ENCODE measurements at places on chromosomes 7 and 10. TPM values are rescaled to one million over a fixed set of nuclear protein-coding genes. Genes with fewer than 3 reads are reported as not detected.
A peak's percentile ranks its signal among the peaks of the same experiment; 100 is the strongest.

The TDRD1 gene
- not detected for total RNA-seq

The ASNS gene
- total RNA-seq: 39.4 TPM

The AMPH gene
- 3.9 TPM for total RNA-seq

The NPFFR1 gene
- total RNA-seq: not detected

The TMEM176A gene
- not detected for total RNA-seq

The PARD3 gene
- 37.5 TPM for total RNA-seq

GRCh38 chr7:87567052-87567451, 33.6 kb downstream of the ABCB1 start:
- peaks cover 1% of the 10 kb centered on the region for H3K4me1 ChIP-seq
- no peaks in the 10 kb centered on the region for H3K27me3 ChIP-seq

DNA sequence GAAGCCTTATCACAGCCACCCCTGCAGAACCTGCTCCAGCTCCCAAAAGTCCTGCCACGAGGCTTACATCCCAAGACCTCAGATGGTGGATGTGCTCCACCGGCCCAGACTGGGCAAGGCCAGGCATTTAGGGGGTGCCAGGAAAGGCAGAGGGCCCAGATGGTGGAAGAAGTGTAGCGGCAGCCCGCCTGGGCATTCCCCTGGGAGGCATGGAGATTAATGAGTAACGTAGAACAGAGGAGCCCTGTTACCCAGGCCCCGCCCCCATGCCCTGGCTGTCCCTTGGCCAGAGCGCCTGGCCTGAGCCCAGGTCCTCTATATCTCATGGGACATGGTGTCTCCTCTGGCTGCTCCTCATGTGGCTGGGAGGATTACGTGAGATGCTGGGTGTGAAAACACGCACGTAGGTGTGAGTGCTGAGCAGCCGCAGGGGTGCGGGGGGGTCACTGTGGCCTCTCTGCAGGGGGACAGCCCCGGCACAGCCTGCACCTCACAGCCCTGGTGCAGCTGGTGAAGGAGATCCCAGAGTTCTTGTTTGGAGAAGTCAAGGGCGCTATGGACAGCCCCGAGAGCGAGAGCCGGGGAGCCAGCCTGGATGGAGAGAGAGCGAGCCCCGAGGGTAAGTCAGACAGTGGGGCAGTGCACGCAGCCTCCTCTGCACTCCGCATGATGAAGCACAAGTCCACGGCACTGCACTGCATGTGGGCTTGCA, 52.9 kb downstream of the ZNF467 start:
- no peak for DNase-seq
- no peaks in the 10 kb centered on the region for H3K27me3 ChIP-seq
- H3K36me3 ChIP-seq: peaks cover 44% of the 10 kb centered on the region
- peaks cover 8% of the 10 kb centered on the region for H3K4me1 ChIP-seq
- no peak overlapping the region for H3K4me3 ChIP-seq

GRCh38 chr10:132404169-132404880, 7.3 kb downstream of the PWWP2B start:
- H3K36me3 ChIP-seq: peaks cover 18% of the 10 kb centered on the region
- no peak for DNase-seq
- H3K27ac ChIP-seq: no peak overlapping the region
- no peak overlapping the region for H3K4me3 ChIP-seq

GRCh38 chr7:135716677-135717238, 11.2 kb downstream of the SLC13A4 start:
- H3K27me3 ChIP-seq: no peaks in the 10 kb centered on the region
- peak; percentile 88 for DNase-seq
- no peak overlapping the region for H3K4me3 ChIP-seq
- H3K36me3 ChIP-seq: no peaks in the 10 kb centered on the region
- peaks cover 15% of the 10 kb centered on the region for H3K4me1 ChIP-seq
- no peak overlapping the region for H3K27ac ChIP-seq

DNA sequence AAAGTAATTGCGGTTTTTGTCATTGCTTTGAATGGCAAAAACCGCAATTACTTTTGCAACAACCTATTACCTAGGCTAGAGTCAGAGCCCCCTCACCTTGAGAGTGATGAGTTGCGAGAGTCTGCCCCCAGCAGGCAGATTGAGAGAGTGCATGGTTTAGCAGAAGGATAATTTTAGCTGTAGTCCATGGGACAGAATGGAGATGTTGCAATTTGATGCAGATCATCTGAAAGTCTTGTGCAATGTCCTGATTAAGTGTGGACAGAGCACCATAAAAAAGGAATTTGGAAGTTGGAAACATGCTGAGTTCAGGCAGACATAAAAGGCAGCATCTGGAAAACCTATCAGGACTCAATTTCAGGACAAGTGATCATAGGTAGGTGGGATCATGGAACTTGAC, 48.7 kb downstream of the GPR141 start:
- H3K27me3 ChIP-seq: no peaks in the 10 kb centered on the region
- no peak overlapping the region for H3K27ac ChIP-seq
- H3K36me3 ChIP-seq: no peaks in the 10 kb centered on the region
- H3K4me1 ChIP-seq: no peaks in the 10 kb centered on the region
- no peak for DNase-seq
- no peak overlapping the region for H3K4me3 ChIP-seq

DNA sequence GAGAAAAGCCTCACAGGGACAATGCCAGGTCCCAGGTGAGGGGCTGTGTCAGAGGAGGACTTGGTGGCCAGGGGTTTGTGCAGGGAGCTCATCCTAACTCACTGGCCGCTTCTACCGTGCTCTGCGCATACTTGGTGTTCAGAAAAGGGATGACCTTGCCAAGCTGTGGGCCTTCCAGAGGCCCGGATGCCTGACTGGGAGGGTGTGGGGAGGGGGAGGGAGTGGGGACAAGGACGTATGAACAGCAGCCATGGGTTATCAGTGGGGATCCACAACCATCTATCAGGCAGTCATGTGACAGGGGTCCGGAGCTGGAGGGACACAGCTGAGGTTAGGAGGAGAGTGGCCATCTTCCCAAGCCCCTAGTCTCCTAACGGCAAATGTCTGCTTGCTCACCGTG, 6.2 kb downstream of the SFXN4 start:
- no peak for DNase-seq
- peaks cover 16% of the 10 kb centered on the region for H3K36me3 ChIP-seq
- no peaks in the 10 kb centered on the region for H3K27me3 ChIP-seq
- no peak overlapping the region for H3K27ac ChIP-seq
- H3K4me3 ChIP-seq: no peak overlapping the region

GRCh38 chr10:114703377-114704107, 45.5 kb upstream of the ABLIM1 start:
- DNase-seq: peak; percentile 43
- no peak overlapping the region for H3K4me3 ChIP-seq
- H3K27me3 ChIP-seq: no peaks in the 10 kb centered on the region
- H3K27ac ChIP-seq: no peak overlapping the region
- H3K4me1 ChIP-seq: 0 out of 2 replicates have a peak, but pooled peaks cover 2% of the 10 kb centered on the region
- no peaks in the 10 kb centered on the region for H3K36me3 ChIP-seq

GRCh38 chr10:42767906-42768305, 14.7 kb upstream of the BMS1 start:
- H3K27ac ChIP-seq: no peak overlapping the region
- H3K4me3 ChIP-seq: no peak overlapping the region
- no peak for DNase-seq
- H3K27me3 ChIP-seq: no peaks in the 10 kb centered on the region
